ENCODE measurements at places on chromosomes 7 and 10.

GRCh38 chr10:85235258-85235657 is 906.9 kb downstream of the CCSER2 start:
- DNase-seq, result no peak

- no peak for DNase-seq
These were observed 164.2 kb downstream of the RNLS start for GRCh38 chr10:88418871-88419270.

DNA sequence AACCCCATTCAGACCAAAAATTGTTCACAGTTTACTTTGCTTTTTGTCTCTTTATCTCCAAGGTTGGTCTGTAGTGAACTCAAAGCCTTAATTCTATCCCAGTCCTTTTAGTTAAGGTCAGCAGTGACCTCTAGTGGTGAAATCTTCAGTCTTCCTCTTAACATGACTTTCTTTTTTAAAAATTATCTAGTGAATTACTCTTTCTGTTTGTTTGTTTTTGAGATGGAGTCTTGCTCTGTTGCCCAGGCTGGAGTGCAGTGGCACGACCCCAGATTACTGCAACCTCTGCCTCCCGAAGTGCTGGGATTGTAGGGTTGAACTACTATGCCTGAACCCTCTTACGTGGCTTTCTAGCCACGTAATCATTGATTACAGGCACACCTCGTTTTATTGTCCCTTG is 25.0 kb downstream of the ZNF487 start:
- no peak for DNase-seq

GRCh38 chr7:70426249-70426880 is 705.6 kb upstream of the GALNT17 start:
- DNase-seq, result no peak

DNA sequence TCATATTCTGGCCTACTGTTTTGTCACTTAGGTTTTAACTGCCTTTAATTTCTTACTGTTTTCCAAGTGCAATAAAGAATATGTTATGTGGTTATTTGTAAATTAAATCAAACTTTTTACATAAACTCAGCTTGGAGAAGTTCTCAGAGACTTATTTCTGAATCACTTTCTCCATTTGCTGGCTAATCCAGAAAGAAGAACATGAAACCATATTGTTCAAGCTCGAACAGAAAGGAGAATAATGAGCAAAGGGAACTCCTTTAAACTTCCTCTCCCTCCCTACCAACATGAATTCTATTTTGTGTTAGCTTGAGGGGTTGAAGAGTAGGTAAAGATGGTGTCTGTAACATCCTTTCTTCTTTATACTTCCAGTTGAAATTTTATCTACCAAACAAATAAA is 52.3 kb downstream of the SHTN1 start:
- no peak for DNase-seq

GRCh38 chr10:126372396-126372795 is 15.9 kb downstream of the ADAM12 start:
- no peak for DNase-seq

DNA sequence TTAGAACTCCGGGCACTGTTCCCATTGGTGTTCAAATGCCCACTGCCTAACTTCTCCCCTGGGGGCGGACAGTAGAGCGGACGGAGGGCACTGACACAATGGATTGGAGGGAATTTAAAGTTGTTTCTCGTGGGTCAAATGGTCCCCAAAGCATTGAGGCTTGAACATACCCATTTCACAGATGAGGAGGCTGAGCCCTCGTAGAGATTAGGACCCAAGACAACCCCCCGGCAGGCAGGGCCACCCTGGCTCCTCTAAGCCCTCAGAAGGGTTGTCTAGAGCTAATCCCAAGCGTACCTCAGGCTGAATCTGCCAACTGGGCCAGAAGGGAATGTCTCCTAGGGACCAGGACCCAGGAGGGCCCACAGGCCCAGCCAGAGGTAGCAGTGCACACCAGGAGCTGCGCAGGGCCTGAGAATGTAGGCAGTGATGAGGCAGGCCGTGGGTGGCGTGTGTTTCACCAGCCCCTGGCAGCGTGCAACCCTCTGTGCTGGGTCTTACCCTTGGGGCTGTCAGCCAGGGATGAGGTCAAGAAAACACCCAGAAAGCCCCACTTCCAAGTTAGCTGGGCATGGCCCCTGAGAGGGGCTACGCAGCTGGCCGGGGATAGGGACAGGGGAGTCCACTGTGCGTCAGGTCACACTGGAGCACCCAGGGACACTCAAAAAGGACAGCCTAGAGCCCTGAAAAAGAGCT is 5.8 kb downstream of the AIFM2 start:
- no peak for DNase-seq

DNA sequence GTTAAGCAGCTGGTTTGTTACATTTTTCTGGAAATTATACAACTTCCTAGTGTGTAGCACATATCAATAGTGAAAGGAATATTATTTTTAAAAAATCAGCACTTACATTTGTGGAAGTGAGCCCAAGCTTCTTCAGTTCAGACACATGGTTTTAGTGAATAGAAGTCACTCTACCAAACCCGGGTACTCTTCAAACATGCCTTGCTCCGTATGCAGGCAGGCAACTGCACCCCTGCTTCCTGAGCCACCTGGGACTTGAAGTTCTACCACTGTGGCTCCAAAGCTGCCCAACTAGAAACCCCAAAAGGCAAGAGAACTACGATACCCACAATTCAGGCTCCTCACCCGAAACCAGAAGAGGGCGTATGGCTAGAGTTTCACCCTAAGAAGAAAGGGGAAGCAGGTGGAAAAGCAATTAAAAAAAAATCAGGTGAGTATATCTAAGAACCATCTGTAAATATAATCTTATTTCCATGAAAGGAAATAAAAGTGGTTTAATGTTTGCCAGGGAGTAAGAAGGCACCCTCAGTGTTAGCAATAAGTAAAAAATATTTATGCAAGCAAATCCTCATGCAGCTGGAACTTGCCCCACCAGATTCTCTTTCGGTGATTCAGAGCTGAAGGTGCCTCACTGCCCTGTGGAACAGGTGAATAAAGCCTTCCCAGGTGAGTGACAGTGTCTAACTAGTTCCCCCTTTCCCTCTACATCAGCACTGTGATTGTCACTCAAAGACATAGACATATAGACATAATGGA is at the start of gene MACC1:
Gene MACC1, minus strand, starts transcription at position 192 of the 756 bp plus-strand sequence. CDS start 55,522 bp downstream, outside the sequence.
- DNase-seq, result no peak

- no peak for DNase-seq
These were observed 227.7 kb upstream of the SEMA3E start for GRCh38 chr7:83876593-83876992.

DNA sequence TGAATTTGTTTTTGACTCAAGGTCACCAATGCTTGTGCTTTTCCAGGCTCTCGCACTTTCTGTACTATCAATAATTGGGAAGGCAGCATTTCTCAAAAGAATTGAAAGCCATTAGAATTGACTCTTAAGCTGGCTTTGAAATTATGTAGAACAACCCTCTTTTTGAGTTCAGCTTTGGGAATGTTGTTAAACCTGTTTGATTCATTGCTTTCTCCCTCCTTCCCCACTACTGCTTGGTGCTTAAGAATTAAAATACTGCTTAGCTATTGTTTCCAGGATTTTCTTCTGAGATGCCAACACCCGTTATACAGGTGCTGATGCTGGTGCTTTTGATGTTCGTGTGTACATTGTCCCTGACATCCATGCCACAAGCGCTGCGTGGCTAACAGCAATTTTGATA is 15.5 kb upstream of the FZD8 start:
- no peak for DNase-seq

GRCh38 chr10:310976-311639 is 175.9 kb downstream of the ZMYND11 start:
- no peak for DNase-seq

- no peak for DNase-seq
These were observed 18.3 kb downstream of the VOPP1 start for GRCh38 chr7:55554038-55554437.

DNA sequence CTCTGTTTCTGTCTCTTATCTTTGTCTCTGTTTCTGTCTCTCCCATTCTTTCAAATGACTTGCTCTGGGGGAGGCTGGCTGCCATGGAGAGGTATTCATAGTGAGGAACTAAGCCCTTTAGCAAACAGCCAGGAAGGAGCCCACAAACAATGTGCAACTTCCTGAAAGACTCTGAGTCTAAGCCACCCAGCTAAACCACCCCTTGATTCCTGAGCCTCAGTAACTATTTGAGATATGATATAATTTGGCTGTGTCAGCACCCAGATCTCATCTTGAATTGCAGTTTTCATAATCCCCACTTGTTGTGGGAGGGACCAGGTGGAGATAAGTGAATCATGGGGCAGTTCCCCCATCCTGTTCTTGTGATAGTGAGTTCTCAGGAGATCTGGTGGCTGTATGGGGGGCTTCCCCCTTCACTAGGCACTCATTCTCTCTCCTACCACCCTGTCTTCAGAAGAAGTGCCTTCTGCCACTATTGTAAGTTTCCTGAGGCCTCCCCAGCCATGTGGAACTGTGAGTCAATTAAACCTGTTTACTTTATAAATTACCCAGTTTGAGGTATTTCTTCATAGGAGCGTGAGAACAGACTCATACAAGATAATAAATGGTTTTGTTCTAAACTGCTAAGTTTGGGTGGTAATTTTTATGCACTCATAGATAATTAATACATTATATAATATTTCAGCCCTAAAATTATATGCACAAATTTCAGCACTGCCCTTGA is 121.2 kb upstream of the FOXP2 start:
- no peak for DNase-seq

DNA sequence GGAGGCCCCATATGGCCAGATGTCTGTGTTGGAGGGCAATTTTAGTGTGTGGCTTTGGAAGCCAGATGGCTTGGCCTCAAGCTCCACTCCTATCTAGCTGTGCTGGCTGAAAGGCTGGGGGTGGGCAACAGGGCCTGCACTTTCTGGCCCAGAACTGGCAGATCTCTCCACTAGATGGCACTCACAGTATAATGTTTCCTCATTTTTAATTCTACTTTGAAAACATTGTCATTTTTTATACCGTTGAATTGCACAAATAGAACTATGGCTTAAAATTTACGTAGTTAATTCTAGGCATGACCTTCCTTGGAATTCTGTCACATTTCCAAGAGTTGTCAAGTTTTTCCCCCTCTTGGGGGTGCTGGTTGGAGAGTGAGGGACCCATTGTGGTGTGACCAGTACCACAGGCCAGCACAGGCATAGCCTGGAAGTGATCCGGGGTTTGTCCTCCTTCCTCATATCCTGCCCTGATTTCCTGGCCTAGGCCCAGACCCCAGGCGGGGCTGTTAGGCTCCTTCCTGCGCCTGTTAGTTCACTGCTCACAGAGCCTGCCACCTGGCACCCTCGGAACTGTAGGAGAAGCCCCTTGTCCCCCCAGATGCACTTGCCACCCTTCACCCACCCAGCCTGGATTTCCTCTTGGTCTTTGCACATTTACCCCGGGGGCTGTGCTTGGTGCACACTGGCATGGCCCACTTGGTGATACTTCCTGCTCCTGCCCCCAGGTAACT is 52.8 kb downstream of the ARHGAP22 start:
- no peak for DNase-seq

DNA sequence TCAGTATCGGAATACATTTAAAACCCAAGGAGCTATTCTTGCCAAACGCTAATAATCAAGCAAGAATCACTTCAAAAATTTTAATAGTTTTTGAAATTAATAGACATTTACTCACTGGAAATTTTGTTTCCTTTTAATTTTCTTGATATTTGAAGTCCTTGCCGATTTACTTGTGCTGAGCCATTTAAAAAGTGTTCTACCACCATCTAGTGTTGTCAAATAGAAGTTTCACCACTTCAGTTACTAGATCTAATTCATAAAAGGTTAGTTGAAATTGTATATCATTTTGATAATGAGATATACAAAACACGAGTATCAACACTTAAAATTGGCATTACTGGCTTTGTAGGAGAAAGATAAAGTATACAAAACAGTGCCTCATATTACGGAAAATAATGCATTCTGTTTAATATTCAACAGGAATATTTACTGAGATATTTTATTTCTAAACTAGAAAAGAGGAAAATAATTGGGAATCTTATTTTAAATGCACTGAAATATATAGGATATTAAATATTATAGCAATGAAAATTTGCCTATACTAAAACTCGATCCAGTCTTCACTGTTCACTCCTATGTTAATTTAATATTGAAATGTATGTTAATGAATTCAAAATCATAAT is 664.8 kb upstream of the SEMA3D start:
- no peak for DNase-seq

DNA sequence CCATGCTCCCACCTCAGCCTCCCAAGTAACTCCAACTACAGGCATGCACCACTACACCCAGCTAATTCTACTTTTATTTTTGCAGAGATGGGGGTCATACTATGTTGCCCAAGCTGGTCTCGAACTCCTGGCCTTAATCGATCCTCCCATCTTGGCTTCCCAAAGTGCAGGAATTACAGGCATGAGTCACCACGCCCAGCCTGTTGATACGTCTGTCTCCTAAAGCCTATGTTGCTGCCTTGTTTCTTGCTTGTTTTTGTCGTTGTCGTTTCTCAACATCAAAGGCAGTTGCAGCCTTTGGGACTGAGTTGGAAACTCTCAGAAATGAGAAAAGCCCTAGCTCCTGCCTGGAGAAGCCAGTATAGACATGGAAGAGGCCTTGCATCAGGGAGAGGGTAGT is 49.9 kb downstream of the SORBS1 start:
- no peak for DNase-seq

DNA sequence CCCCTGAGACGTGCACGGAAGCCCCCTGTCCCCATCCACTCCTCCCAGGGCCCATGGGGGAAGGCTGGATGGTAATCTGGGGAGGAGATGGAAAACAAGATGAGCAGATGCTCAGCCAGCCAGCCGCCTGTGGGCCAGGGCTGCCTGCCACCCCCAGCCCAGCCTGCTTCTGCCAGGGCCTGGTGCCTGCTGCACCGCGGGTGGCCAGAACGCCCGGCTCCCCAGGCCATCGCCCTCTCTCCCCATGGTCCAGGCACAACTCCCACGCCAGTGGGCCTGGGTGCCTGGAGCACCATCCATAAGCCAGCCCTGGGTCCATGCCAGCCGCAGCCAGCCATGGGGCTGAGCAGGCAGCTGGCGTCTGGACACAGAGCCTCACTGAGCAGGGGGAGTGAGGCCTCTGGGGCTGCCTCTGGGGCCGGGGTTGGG is 57.2 kb upstream of the ELN start:
- peak; percentile 59 for DNase-seq

GRCh38 chr7:53500076-53500475 is 464.6 kb downstream of the POM121L12 start:
- no peak for DNase-seq

DNA sequence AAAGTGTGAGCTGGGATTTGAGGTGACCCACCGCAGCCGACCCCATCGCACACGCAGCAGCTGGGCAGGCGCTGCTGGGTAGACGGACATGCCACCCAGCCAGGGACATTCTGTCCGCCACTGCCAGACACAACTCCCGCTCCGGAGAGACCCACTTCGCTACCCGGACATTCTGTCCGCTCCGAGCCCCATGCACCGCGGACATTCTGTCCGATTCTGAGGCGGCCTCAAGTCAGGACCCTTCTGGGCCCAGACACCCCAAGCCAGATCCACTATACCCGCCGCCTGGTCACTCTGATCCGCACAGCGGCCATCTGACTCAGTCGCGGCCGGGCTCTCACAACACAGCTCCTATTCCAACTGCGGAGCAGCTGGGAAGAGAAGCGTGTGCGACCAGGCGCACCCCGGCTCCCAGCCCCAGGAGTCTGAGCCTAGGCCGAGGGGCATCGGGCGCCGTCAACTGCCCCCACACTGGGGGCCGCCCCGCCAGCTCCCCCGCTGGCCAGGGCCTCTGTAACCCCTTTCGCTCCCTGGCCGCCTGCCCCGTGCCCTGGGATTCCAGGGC is 763 bp downstream of the PITX3 start:
- no peak for DNase-seq
